PC-9 (cell line): ENCODE measurements at places on chromosomes 13 and 19.

GRCh38 chr13:100789481-100789880, 114.9 kb upstream of the TMTC4 start:
- DNase-seq, result no peak

GRCh38 chr19:43812688-43813087, 10.4 kb upstream of the LYPD5 start:
- no peak for DNase-seq

DNA sequence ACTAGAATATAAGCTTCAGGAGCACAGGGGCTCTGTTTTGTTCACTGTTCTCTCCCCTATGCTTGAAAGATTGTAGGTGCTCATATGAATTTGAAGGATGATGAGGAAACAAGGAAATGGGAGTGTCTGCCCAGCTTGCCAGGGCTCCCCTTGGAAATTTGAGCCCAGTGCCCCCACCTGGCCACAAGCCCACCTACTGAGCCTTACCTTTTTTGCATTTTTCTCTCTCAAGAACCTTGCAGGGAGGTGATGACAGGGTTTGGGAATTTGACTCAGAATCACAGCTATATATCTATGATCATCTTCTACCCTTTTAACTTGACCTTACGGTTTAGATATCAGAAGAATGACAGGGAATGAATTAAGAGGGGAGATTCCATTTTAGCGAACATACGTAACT, 33.8 kb downstream of the SERP2 start:
- DNase-seq, result no peak

DNA sequence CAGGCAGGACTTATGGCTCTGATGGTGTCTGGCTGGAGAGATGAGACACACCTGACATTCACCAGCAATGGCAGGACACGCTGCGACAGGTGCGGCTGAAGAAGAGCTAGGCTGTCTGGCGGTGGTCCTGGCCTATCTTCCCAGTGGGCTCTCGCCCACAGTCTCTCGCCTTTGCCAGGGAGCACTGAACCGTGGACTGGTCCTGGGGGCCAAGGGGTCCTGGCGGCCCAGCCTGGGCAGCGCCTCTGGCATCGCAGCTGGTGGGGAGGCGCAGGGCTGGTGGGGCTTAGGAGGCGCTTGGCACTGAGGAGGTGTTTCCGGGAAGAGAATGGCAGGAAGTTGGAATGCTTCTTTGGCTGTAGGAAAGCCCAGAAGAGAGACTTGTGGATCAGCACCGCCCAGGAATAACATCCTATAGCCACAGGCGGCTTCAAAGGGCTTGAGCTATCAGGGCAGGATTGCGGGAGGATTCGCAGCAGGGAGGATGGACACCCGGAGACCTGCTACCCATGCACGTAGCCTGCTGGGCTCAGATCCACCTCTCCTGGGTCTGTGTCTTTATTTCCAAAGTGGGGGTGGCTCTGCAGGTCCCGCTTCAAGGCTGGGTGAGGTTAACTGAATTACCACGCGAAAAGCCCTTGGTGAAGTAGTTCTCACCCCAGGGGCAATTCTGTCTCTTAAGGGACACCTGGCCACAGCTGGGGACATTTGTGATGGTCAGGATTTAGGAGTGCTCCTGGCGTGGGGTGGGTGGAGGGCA, 14.6 kb downstream of the KDM4B start:
- DNase-seq, result no peak

- DNase-seq, result no peak
Measured at GRCh38 chr13:40589285-40590109, 76.9 kb downstream of the FOXO1 start.

GRCh38 chr13:114076329-114077090, 55.9 kb downstream of the RASA3 start:
- no peak for DNase-seq

- DNase-seq, result no peak
Measured at GRCh38 chr19:48719263-48720171, at the start of gene MAMSTR. MAMSTR (minus strand) TSS chr19:48719725; CDS start chr19:48719031, 694 bp downstream.

- no peak for DNase-seq
Measured at GRCh38 chr13:63942372-63942771, 2526.7 kb upstream of the PCDH20 start.

- no peak for DNase-seq
Measured at GRCh38 chr13:34675626-34676025, 266.4 kb upstream of the NBEA start.

- no peak for DNase-seq
Measured at GRCh38 chr13:40102360-40102727, 446.9 kb downstream of the COG6 start.

- no peak for DNase-seq
Measured at GRCh38 chr19:43362179-43362578, 8.7 kb downstream of the CD177 start.

DNA sequence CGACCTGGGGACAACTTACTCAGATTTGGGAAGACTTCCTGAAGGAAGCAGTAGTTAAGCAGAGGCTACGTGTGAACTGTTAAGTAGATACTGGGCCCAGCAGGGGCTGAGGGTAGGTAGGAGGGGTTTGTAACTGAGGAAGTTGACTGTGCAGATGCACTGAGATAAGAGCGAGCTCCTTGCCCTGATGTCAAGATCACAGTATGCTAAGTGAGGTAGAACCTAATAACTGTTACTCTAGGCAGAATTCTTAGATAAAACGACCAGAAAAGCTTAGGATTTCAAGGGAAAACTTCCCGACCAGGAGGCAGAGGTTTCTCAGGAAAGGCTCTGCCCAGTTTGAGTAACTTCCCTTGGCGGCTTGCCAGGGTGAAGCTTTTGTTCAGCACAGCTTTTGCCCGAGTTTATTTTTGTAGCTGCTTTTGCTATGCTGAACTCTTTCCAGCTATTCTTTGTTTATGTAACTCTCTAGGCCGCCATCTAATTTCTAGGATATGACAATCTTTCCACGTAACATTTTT, 632.1 kb downstream of the DIAPH3 start:
- peak; percentile 16 for DNase-seq

GRCh38 chr19:38656171-38656981, 8.9 kb downstream of the ACTN4 start:
- DNase-seq, result peak; percentile 59

DNA sequence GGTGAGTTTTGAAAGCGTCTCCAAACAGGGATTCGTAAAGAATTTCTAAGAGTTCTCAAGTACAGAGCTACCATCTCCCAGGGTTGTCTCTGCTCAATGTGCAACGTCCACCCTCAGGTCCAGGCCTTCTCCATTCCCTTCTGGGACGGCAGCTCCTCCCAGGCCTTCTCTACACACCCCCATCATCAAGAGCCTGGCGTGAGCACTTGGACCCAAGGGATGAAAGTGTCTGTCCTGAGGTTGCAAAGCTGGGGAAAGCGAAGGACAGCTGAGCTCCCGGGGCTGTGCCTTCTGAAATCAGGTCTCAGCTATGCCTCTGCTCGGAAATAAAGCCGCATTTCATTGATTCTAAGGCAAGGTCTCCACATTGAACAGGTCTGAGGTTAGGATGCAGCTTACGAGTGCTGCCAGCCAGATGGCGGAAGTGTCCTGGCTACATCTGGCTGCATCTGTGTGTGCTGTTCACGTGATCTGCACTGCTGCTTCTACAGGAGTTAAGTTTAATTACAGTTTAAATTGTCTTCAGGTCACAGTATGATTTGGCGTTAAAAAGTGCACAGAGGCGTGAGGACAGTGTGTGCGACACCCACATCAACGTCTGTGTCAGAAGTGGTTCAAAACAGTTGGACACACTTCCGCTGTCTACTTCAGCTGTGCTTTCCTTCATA, 27.0 kb upstream of the MIER2 start:
- no peak for DNase-seq

DNA sequence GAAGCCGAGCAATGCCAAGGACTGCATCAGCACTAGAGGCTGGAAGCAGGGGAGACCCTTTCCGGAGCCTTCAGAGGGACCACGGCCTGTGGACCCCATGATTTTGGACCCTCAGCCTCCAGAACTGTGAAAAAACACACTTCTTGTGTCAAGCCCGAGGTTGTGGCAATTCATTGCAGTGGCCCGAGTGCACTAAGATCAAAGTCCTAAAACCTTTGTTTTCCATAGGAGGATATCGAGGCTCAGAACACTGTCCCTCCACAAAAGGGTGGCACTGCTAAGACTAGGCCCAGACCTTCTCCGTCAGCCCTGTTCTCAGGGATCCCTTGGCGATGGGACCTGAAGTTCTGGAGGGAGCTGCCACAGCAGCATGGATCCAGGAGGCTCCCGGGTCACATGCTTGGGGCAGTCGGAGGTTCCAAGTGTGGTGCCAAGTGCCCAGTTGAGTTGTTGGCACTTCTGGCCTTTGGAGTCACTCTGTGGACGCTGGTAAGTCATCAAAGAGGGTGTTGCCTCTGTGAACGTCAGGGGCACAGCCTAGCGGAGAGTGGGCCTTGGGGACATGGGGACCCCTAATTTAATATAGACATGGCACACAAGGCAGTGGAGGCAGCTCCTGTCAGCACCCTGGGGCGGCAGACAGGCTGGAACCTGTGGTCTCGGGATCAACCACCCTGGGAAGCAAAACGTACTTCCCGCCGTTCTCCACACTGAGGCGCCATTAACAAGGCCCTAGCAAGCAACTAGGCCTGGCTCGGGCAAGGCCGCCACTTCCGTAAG, 199.2 kb downstream of the COL4A1 start:
- DNase-seq, result no peak

DNA sequence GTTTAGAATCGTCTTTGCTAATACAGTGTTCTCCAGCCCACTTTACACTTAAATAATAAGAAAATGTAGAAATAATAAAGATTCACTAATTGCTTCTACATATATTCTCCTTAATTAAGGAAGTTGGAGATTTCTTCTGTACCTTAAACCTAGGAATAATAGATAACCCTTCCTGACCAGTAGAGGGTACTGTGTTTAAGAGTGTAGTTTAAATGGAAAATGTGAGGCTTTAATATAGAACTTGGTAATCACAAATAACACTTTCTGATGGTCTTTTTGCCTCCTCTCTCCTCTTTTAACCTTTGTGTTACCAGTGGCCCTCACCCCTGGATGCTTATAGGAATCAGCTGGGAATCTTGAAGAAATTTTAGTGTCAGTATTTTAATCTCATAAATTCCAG, 20.7 kb downstream of the POMP start:
- DNase-seq, result no peak

DNA sequence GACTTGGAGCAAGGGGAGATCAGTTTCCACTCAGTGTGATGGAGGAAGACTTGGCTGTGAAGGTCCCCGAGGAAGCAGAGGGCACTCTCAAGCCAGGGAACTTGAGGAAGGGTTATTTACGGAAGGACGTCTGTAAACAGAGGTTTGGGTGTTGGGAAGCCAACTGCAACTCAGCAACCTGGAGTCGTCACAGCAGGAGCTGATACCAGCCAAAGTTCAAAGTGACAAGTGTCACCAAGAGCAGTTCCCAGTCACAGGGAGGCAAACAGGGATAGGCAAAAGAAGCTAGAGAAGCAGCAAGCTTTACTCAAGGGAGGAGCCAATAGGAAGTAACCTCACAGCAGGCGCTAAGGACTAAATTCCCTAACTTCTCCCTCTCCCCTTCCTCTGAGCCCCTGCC, 205.5 kb downstream of the EFNB2 start:
- DNase-seq, result no peak

DNA sequence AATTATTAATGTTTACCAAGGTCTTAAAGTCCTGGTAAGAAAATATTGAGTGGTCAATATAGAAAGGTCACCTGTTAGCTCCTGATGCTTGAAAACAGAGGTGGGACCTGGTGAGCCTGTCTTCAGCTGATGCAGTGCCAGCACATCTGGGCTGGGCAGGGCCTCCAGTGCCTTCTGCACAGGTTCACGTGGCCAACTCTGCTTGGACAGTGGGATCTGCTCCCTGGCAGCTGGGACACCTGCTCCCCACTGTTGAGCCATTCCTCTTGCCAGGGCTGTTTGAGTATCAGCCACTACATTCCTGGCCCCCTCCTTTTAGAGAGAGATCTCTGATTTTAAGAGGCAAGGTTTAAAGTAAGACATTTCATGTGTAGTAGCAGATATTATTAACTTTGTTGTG, 135.0 kb downstream of the TM9SF2 start:
- no peak for DNase-seq

DNA sequence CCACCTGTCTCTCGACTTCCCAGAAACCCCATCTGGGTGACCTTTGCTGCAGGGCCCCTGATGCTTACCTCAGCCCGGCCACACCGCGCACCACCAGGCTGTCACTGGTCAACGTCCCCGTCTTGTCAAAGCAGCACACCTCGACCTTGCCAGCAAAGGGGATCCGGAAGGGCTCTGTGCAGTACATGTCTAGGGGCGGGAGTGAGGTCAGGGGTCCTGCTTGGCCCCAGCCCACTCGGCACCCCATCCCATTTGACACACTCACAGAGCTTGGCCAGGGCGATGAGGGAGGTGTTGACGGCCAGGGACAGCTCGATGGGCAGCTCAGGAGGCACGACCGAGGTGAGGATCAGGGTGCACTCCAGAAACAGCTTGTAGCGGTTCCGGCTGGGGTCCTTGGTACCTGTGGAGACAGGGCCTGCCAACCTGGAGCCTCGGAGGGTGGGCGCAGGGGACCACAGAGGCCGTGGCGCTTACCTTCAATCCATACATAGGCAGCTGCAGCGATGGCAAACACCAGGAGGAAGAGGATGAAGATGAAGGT, 8.4 kb downstream of the ATP13A1 start:
- no peak for DNase-seq

DNA sequence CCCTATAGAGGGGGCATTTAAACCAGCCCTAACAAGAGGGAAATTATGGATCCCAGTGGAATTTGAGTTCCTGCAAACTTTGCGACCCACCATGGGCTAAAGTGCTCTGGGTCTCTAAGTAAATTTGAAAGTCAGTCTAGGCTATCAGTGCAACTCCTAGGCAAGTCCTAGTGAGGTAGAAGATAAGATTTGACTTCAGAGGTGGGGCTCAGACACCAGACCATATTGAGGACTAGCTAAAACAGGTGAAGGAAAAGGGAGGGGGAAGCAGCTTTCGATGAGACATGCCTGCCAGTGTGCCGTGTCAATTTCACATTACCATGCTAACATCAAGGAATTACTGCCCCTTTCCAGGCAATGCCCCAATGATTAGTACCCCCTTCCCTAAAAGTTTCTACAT, 38.4 kb downstream of the CD320 start:
- DNase-seq, result peak; percentile 32

DNA sequence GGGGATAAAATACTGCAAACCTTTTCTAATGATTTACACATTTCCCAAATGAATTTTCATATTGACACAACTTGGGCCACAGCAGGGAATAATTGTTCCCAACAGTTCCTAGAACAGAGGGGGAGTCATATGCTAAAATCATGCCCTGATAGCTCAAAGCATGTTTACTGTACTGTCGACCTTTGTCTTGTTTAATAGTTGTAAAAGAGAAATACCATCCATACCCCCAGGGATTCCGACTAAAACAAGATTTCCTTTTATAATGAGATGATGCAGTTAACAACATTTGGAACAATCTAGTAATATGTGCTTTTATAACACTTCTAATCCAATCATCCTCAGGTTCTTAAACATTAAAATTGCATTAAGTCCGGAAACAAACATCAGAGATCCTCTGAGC, 759.7 kb downstream of the OLFM4 start:
- DNase-seq, result no peak

DNA sequence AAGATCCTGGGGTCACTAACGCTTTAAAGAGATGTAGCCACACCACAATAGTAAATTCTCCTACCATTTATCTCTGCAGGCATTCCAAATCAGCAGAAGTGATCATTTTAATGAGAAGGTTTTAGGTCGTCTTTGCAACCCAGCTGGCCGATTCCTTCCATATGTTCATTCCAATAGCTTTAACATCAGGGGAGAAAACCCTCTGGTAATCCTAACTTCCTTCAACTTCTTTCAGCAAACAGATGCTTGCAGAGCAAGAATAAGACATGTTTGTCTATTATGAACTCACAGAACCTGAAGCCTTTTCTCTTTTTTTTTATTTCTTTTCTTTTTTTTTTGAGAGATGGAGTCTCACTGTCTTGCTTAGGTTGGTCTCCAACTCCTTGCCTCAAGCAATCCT, 498.6 kb upstream of the SLITRK1 start:
- DNase-seq, result no peak

GRCh38 chr13:41148419-41149283, 16.0 kb upstream of the KBTBD6 start:
- DNase-seq, result no peak
